ENCODE measurements at places on chromosomes 1 and 21. TPM values are rescaled to one million over a fixed set of nuclear protein-coding genes. Genes with fewer than 3 reads are reported as not detected.

DNA sequence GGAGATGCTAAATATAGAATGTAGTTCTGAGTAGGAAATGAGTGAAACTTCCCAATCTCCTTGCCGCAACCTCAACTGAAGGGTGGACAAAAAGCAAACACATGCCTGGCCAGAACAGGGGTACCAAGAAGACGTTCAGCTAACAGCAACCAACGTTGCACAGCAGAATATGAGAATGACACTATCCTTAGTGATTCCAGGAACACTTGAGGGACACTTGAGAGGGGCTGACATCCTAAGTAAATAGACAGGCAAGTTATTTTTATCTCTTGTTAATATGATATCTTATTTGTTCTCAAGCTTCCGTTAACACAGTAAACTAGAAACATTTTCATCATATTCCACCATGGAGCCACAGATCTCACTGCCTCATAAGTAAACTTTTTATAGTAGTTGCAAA lies 908 bp downstream of the KRTAP19-1 start:
- DNase-seq = no peak

- DNase-seq = no peak
Measured at GRCh38 chr21:15004721-15005370, 60.0 kb downstream of the NRIP1 start.

GRCh38 chr1:208393826-208394225 lies 149.6 kb upstream of the PLXNA2 start:
- DNase-seq = no peak

- DNase-seq = no peak
Measured at GRCh38 chr1:200410566-200410878, 686 bp upstream of the ZNF281 start.

- no peak for DNase-seq
Measured at GRCh38 chr1:51750218-51750617, 128.3 kb downstream of the NRDC start.

DNA sequence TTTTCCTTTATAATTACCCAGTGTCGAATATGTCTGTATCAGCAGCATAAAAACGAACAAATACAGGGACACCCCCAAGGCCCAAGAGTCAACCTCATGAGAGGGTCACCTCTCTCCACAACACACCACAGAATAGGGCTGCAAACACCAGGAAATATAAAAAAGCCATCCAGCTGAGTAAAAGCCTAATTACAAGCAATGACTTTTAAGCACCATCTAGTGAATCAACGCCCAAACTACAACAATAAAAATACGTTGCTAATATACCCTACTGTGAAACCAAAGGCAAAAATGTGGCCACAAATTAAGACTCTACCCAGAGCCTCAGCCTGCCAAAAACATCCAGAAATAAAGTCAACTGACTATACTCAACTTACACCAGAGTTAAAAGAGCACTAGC lies 817.9 kb upstream of the NEGR1 start:
- no peak for DNase-seq

- no peak for DNase-seq
Measured at GRCh38 chr1:165915480-165915879, 88.1 kb downstream of the UCK2 start.

DNA sequence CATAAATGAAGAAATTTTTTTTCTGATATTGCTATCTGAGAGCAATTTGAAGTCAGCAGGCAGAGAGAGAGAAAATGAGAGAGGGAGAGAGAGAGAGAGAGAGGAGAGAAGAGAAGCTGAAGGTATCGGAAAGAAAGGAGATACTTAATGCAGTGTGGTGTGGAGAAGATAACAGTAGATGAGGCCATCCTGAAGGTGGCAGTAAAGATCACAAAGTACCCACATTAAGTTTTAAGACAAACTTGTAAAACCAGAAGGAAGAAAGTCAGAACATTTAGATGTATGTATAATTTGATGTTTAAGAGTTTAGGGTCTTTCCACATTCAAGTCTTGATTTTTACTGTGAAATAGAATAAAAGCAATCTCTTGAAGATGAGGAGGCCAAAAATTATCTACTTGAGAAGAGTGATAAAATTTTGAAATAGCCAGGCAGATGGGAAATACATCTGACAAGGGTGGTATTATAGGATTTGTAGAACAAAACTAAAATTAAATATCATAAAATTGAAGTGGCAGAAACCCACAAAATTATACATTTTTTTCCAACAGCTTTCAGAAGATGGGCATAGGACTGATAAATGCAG lies 1753.4 kb downstream of the MRPL39 start:
- no peak for DNase-seq

Gene GPR25
- total RNA-seq = not detected

Data from ureter (tissue), 1 donor.